NCI-H526 (cell line): ENCODE measurements at places on chromosomes 4 and X.

DNA sequence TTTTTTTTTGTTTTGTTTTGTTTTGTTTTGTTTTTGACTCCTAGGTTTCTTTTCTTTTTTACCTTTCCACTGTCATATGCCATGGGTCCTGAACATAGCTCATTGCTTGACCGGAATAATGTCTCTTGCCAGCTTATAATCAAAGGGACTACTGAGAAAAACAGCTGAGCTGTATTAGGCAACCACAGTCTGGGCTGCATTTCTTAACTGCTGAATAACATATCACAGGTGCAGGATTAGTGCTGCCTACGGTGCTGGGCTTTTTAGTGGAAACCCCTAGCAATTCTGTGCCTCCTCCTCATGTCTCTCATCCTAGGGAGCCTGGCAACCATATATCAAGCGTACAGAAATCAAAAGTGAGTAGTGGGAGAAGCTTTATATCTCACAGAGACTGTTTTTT, 333.5 kb downstream of the BMPR1B start:
- no peak for DNase-seq

- no peak for DNase-seq
Observed at GRCh38 chr4:22999419-22999818, 306.7 kb downstream of the GBA3 start.

GRCh38 chr4:107854356-107855022, 29.8 kb downstream of the SGMS2 start:
- no peak for DNase-seq

DNA sequence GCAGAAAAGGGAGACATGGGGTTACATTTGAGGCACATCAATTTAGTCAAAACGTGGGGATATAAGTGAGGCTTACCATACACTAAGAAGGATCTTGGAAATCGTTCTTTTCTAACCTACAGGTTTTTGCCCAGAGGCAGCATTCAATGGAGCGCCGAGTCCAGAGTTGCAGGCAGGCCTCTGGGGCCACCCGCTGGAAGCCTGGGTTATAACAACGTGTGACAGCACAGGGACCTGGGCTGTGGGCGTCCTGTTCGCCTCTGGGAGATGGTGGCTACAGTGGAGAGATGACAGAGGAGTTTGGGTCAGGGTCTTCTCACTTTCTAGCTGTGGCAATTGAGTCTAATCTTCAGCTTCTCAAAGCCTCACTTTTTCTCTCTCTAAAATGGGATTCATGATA, 53.9 kb downstream of the ENPP6 start:
- no peak for DNase-seq

DNA sequence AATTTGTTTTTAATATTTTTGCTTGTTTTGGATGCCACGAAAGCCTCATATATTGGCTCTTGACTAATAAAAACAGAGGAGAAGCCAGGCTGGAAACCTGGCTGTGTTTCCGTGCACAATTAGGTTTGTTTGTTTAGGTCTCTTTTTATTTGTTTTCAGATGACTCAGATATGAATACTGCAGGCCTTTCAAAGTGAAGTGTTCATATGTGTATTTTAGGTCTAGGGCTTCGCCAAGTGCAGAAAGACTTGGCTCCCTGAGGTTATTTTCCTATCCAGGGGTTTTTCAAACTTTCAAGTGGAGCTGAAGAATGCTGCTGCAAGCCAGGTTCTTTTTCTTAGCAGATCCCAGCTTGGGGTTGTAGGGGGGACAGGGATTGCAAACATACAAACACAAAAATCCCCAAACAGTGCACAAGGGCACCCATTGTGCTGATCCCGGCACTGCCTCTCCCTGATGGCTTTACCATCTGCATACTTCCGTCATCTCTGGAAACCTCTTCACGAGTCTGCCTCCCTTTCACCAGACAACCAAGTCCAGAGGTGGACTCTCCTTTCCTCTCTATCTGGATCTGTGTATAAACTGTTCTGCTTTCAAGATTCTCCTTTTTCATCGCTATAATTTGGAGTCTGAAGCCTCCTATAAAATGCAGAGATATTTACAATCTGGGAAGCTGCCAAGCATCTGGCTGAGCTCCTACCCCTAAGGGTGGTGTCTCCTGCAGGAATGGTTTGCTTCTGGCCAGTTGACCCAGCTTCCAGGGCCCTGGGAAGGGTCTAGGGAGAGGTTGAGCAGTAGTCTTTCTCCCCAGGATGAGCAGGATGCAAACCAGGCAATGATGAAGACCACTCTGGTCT, 108.6 kb downstream of the SMIM20 start:
- peak; percentile 26 for DNase-seq

DNA sequence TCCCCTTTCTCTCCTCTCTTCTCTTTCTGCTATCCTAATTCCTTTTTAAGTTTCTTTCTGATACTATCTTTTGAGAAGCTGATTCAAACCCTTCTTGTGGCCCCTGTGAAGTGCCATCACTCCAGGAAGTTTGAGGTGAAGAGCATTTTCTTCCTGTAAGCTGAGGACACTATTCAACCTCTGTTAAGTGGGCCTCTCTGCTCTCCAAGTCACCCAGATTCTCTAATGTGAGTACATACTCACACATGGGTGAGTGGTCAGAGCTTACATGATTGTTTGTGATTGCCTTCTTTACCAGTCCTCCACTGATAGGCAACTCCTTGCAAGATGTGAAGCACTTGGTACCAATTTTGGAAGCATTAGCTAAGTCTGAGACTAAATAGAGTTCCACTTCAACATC, 18.4 kb upstream of the SMIM10L2A start:
- no peak for DNase-seq

DNA sequence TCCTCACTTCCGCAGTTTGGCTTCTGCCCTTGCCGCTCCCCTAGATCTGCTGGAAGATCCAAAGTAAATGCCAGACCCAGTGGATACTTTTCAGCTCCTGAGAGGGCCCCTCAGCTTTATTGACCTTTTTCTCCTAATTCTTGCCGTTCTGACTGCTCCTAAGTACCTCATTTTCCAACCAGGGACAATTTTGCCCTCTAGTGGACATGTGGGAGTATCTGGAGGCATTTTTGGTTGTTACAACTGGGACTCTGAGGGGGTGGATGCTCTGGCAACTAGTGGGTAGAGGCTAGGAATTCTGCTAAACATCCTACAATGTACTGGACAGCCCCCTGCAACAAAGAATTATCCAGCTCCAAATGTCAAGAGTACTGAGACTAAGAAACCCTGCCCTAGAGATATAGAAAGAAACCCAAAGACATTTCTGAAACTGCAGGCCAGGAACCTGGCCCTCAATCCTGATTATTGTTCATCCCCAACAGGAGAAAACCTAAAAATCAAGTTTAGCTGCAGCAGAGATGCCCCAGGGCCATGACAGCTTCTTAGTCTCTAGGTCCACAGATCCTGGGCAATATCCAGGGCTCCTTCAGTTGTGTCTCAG, 3.4 kb downstream of the TEX13B start:
- DNase-seq: no peak

DNA sequence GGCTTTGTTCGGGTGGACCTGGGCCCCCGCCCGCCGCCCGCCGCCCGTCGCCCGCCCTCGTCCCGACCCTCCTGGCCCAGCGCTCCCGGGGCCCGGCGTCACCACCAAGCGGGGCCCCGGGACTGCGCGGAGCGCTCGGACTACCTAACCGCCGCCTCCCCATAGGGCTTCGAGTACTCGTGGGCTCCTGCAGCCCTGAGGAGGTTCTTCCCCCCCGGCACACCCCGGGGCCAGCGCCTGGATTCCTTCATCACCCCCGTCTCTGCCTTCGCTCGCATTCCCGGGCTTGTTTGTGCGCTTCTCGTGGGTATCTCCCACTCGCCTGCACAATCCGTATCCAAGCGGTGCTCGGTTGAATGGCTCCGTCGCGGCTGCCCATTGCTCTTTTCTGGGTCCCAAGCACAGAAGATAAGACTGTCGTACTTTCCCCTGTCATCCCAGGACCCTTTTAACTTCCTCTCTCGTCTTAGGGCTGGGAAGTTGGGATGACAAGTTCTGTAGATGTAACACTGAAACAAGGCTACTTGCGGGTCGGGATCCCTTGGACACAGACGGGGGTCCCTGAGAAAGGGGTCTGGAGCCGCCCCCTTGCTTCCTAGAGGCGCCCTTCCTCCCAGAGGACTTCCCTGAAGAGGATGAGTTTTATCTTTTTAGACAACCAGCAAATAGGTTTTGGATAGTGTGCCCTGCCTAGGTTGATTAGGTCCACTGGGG, 565 bp downstream of the MOB1B start:
- peak; percentile 73 for DNase-seq

DNA sequence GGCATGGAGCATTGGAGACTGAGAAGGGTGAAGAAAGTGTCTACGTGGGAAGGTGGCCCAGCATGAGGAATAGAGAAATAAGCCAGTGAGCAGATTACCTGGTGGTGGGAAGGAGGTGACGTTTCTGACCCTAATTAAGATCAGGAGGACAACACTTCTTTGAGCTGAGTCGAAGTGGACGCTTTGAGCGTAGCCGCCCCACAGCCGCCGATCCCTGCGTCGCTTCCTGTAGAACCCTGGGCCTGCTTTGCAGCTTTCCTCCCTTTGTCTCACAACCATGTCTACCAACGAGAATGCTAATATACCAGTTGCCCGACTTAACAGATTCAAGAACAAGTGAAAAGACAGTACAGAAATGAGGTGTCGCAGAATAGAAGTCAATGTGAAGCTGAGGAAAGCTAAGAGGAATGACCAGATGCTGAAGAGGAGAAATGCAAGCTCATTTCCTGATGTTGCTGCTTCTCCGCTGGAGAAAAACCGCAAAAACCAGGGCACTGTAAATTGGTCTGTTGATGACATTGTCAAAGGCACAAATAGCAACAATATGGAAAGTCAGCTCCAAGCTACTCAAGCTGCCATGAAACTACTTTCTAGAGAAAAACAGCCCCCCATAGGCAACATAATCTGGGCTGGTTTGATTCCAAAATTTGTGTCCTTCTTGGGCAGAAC, 6.4 kb upstream of the ANTXR2 start:
- DNase-seq: no peak

GRCh38 chr4:32393806-32394205, 1673.6 kb downstream of the PCDH7 start:
- DNase-seq: no peak

DNA sequence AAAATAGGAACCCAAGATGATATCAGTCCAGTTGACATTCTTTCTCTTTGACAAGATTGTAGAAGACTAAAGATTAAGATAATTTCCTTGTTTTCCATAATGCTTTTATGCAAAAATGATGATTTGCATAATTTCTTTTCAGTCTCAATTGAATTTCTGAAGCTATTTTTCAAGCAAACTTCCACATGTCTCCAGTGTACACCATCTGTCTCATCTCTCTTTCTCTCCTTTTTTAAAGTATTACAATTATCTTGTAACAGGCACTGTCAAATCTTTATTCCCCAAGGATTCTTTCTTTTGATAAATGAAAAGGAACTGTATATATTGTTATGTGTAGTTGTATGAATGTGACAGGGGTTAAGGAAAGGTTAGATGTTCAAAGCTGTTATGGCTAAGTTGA, 7.9 kb upstream of the SH3RF1 start:
- no peak for DNase-seq

DNA sequence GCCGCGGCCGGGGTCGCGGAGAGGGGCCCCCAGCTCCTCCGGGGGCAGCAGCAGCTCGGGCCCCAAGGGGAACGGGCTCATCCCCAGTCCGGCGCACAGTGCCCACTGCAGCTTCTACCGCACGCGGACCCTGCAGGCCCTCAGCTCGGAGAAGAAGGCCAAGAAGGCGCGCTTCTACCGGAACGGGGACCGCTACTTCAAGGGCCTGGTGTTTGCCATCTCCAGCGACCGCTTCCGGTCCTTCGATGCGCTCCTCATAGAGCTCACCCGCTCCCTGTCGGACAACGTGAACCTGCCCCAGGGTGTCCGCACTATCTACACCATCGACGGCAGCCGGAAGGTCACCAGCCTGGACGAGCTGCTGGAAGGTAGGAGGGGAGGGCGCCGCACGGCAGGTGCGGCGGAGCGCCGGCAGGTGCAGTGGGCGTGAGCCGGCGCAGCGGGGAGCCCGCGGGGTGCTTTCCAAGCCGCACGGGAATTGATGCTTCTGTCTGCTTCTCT, 886 bp downstream of the DCLK2 start:
- DNase-seq: peak; percentile 50

DNA sequence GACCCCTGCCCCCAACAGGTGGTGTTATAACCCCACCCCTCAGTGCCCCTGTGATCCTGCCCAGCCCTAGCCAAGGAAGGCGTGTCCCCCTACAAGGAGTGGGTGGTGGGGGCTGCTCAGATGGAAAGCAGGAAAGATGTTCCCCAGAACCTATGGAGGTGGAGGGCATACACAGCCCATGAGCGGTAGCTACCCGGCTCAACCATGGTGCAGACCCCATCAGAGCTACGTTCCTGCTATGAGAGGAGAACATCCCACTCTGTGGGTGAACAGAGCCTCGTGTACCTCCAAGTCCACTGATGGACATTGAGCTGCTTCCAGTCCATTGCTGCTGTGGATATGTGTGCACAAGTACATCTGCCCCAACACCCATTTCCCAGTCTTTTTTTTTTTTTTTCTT, 71.1 kb downstream of the SHOX start:
- no peak for DNase-seq

GRCh38 chr4:46389301-46389775, 590 bp downstream of the GABRA2 start:
- DNase-seq: no peak

- no peak for DNase-seq
Observed at GRCh38 chr4:19047279-19047880, 1025.8 kb upstream of the LCORL start.

- no peak for DNase-seq
Observed at GRCh38 chrX:152897222-152898131, at the start of gene ZNF185. TSS of gene ZNF185 (plus strand) at chrX:152898067. CDS start at chrX:152914490, 16,423 bp downstream.

GRCh38 chrX:18272222-18272621, 51.5 kb upstream of the BEND2 start:
- DNase-seq: no peak

DNA sequence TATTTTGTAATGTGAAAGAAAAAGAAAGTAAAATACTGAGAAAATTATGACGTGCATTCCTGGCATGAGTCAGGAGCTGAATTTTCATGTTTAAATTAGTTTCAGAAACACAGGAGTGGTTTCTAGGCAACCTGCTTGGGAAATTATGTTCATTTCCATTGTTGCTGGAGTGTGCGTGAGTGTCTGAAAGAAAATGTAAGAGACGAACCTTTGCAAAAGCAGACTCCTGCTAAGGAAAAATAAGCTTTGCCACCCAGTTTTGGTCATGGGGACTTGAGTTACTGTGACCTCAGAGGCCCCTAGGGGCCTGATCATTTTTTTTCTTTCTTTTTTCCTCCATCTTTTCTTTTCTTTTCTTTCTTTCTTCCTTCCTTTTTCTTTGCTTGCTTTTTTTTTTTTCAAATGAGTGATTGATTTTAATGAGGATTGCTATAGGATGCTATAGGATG, 18.8 kb upstream of the CHRNA9 start:
- no peak for DNase-seq

GRCh38 chrX:71533851-71534561, 1.1 kb downstream of the OGT start:
- DNase-seq: no peak
